M059J (cell line): ENCODE measurements at places on chromosomes 3 and 15.

DNA sequence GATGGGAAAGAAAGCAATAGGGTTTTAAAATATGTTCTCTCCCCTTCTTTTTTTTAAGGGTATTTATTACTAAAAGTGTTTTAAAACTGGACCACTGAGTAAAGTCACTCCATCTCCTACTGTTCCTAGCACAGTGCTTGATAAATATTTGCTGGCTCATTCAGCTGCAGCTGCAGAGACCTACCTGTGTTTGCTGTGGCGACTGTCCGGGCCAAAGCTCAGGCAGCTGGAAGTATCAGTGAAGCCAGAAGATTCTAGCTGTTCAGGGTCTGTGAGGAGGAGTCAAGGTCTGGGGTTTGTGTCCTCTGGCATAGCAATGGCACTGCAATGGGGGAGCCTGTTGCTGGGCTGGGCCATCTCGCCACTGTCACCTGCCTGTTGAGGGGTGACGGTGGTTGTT is 109.9 kb downstream of the RPLP1 start:
- DNase-seq, result no peak

DNA sequence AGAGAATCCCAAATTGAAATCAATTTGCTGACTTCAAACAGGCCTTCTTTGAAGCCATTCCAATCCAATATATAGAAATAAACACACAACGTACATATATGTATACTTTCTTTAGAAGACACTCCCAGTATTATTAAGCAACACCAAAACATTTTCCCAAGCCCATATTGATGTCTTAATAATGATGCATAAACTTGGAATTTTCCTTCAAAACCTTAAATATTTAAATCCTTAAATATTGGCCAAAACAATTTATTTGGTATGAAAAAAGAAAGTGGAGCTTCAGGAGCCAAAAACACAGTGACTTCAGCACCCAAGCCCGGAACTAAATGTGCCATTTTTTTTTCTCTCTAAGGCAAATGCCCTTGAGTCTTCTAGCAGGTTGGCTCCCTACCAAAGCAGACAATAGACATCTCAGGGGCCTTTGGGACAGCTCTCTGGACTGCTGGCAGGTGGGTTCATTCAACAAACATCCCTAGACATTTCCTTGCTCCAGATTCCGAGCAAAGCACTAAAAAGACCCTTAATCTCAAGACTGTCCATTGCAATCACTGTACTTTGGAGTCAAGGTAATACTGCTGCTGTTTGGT is 384.7 kb downstream of the NTRK3 start:
- DNase-seq, result peak; percentile 52

GRCh38 chr3:30770387-30770786 is 124.1 kb downstream of the GADL1 start:
- DNase-seq, result peak; percentile 91

DNA sequence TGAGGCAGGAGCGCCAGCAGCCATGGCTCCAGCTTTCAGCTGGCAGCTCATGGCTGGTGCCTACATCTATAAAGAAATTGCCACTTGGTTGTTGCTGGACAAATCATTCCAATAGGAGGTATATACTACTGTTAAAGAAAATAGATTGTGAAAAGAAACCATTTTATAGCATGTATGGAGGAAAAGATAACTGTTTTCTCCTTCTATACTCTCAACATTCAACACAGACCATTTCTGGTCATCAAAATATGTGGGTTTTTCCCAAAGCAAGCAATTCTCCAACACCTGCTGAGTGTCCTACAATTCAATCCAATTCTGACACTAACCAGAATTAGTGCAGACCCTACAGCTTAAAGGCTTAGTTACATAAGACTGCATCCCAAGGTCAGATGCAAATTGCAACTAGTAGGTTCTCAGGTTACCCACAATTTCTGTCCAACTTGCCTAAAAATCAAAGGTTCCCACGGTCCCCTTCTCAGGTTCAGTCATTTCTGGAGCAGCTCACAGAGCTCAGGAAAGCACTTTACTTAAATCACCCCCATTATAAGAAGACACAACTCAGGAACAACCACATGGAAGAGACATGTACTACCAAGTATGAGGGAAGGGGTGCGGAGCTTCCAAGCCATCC is 42.4 kb upstream of the STRIT1 start:
- DNase-seq, result no peak

DNA sequence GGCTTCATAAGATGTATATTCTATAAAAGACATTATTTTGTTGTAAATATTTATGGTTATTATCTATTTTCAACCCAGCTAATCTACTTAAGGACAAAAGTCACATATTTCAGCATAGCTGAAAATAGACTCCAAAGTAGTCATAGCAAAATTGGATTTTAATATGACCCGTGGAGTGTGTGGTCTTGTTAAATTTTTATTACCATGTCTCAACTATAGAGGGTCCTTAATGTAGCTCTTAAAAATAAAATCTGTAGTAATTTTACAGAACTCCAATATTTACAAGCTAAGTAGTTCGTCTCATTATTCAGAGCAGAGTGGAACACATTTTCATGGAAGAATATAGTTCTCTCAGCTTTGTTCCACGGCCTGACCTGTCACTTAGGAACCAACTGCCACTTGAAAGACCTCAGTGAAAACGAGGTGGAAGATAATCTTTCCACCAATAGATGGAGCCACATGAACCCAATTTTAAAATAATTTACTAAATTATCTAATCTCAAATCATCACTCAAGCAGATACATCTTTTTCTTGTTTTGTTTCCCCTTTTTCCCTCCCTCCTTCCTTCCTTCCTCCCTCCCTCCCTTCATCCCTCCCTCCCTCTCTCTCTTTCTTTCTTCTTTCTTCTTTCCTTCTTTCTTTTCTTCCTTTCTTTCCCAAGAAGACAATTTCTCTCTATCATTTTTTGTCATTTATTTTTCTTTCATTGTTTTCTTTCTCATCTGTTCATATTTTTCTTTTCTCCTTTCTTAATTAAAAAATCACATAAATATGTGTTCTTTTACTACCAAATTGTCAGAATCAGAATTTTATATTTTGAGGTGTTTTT is 97.2 kb downstream of the CLDN1 start:
- peak; percentile 57 for DNase-seq

GRCh38 chr3:61761694-61762430 is 200.5 kb downstream of the PTPRG start:
- no peak for DNase-seq

DNA sequence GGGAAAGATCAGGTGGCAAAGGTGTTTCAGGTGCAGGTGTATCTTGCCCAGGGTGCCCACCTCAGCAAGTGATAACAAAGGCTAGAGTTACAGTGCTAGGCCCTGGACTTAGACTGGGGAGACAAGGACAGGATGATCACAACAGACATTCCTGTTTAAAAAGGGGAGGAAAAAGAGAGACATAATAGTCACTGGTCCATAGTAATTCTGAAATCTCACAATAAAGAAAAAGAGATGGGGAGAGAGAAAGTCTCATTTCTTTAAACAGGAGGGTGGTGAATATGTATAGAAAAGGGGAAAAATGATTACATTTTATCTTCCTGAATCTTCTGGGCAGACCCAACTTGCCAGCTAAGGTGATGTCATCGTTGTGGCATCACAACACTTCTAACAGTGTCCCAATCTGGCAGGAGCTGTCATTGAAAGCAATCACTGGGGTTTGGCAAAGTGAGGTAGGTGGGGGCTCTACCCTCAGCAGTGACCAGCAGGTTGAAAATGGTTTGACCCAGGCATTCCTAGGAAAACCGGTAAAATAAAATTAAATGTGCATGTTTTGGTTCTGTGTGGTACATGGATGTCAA is 99.5 kb downstream of the ZNF621 start:
- DNase-seq, result no peak

DNA sequence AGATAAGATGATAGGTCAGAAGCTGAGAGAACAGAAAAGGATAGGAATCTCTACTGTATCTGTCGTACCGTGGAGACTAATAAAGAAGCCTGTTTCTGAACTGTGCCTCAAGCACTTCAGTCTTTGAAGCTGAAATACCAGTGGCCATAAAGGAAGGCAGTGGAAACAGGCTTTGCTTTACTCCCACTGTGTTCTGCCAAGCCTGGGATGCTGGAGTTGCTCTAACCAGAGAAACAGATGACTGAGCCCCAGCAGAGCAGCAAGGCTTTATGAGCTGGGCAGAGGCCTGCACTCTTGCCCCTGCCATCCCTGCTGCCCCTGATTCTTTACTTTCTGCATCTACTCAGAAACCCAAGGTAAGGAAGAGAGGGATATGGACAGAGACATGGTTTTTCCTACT is 89.4 kb downstream of the PDE8A start:
- DNase-seq, result no peak

GRCh38 chr3:192570821-192571791 is 156.2 kb downstream of the FGF12 start:
- peak; percentile 74 for DNase-seq

- no peak for DNase-seq
These were observed 275.2 kb downstream of the EPHA6 start for GRCh38 chr3:97089621-97090020.

DNA sequence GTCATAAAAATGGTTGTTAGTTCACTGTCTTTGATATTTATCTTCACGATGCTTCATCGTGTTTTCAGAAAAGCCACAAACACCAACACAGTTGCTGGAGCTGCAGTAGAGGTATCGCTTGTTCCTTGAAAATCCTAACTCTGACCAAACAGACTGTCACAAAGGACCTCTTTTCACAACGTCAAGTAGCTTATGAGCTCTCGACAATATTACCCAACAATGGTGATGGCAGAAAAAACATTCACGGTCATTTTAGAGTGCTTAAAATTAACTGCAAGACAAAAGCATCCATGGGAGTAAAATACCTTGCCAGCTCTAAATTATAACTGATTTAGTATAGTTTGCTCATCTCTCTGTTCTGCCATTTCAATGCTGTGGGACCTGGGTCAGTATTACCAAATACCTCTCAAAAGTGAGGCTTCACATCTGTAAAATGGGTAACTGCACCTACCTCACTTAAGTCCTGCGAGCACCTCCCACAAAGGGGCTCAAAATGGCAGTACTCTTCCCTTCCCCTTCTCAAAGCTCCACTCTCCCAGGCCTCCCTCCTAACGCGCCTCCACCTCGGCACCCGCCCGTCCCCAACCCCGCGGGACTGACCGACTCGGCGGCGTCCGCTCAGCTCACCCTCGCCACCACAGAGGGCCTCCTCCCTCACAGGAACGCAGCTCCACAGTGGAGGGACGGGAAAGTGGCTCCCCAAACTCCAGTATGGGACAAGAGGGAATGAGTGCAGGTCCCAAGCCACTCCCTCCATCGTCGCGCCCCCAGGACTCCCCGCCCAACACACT is 546 bp downstream of the TRIM59 start:
- peak; percentile 50 for DNase-seq

DNA sequence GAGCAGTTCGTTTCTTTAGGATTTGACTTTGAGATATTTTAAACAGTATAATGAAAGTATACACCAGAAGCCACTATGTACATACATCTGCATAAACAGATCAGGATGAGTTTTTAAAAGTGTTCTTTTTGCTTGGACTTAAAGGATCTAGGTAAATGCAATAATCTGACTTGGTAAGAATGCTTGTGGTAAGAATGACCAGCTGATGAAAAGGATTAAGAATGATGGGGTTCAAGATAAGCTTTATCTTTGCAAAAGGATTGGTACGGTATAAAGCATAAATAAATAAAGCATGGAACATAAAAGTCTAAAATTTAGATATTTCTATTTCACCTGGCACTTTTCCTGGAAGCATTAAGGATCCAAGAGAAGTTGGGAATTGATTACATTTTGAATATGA is 9.8 kb upstream of the MME start:
- no peak for DNase-seq

- DNase-seq, result no peak
These were observed 17.2 kb downstream of the ARRDC4 start for GRCh38 chr15:97977734-97978133.

GRCh38 chr15:28993051-28993719 is 107.4 kb downstream of the APBA2 start:
- DNase-seq, result no peak

DNA sequence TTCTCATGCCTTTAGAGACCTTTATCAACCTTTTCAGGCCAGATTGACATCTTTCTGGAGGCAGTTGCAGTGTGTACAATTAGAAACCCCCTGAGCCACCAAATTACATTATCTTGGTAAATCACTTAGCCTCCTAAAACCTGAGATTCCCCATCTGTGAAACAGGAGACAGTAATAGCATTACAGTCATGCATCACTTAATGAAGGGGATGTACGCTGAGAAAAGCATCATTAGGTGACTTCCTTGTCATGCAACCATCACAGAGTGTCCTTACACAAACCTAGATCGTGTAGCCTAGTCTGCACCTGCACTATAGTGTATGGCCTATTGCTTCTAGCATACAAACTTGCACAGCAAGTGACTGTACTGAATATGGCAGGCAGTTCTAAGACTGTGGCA is 400.8 kb upstream of the CNTN3 start:
- DNase-seq, result no peak

GRCh38 chr15:44308889-44309288 is 20.4 kb downstream of the GOLM2 start:
- DNase-seq, result no peak

GRCh38 chr3:184884359-184885017 is 72.5 kb downstream of the VPS8 start:
- no peak for DNase-seq

DNA sequence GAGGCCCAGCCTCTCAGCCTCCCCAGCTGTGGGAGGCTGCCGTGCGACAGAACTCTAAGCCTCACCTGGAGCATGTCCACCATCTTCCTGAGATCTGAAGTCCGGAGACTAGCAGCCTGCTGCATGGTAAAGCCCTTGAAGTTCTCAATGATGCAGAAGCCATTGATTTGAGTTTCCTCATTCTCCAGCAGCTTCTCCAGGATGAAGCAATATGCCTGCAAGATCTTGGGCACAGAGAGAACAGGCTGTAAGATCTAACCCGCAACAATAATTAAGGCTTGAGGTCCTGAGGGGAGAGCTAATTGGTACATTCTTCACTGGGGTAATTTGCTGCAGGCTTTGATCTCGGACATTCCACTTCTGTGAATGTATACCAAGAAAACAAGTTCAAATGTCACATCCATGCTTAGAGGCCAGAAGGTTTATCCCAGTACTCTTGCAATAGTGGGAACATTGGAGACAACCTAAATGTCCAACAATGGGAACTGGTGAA is 9.7 kb downstream of the RLBP1 start:
- no peak for DNase-seq
